Caco-2 (cell line): ENCODE measurements at places on chromosomes 7 and 10. TPM values are rescaled to one million over a fixed set of nuclear protein-coding genes. Genes with fewer than 3 reads are reported as not detected.

DNA sequence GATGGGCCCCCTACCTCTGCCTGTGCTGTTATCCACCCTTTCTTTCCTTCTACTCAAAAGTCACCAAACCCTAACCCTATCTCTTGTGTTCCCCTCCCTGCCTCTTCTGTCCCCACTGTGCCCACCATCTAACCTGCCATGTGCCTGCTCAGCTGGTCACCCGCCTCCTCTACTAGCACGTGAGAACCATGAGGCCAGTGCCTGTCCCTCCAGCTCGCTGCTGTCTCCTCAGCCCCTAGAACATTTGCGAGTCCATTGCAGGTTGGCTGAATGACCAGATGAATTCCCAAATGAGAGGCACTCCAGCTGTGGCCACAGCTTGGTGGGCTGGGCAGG is 129.0 kb downstream of the ARHGAP22 start:
- DNase-seq, result no peak

DNA sequence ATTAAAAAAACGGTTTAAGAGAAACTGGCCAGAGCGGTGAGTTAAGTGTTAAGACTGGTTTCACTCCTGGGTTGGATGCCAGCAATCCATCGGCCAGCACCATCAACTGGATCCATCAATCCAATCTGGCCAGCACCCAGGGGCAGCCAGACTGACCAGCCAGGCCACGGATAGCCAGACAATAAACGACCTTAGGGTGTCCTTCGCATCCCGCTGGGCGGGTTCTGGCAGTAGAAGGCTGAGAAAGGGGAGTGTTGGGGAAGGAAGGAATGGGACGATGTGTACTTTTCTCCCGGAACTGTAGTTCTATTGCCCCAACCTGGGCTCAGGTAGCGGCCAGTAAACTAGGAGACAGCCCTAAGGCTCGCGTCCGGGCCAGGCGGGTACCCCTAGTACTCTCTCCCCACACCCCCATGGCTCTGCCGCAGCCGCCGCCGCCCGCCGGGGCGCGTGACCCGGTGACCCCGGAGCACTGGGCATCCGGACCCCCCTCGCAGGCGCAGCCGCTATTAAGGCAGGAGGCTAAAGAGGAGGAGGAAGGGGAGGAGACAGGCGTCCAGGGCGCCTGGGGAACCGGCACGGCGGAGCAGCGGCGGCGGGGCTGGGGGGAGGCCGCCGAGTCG is at the start of gene CASD1:
Gene CASD1, plus strand, starts transcription at position 546 of the 623 bp plus-strand sequence. CDS start 276 bp downstream, outside the sequence.
- no peak for DNase-seq

DNA sequence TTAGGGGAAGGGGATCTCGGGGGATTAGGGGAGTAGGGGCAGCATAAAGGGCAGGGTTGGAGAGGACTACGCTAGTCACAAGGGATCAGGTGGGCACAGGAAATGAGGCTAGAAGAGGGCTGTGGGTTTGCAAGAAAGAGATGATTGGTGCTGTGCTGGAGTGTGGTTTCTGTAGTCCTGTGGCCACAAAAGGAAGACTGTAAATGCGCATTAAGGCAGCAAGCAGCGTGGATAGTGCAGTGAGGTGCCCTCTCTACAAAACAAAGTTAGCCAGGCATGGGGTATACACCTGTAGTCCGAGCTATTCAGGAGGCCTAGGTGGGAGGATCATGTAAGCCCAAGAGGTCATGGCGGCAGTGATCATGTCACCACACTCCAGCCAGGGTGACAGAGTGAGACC is 212.1 kb downstream of the MLLT10 start:
- DNase-seq, result no peak

DNA sequence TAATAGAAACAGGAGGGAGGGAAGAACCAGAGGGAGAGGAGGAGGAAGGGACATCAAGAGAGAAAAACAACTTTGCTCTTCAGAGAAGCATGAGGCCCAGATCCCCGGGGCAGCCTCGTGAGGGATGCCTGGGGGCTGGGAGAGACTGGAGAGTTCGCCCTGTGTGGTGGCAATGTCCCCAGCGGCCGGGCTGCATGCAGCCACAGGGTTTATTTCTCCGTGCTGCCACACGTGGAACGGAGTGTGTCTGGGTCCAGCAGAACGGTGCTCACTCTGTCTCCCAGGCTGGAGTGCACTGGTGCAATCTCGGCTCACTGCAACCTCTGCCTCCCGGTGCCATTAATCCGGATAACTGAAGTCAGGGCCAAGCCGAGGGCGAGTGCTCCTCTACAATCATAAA is 257.7 kb downstream of the ACTR3B start:
- DNase-seq, result no peak

The OR2A1 gene
- total RNA-seq, result not detected in 2 replicates

DNA sequence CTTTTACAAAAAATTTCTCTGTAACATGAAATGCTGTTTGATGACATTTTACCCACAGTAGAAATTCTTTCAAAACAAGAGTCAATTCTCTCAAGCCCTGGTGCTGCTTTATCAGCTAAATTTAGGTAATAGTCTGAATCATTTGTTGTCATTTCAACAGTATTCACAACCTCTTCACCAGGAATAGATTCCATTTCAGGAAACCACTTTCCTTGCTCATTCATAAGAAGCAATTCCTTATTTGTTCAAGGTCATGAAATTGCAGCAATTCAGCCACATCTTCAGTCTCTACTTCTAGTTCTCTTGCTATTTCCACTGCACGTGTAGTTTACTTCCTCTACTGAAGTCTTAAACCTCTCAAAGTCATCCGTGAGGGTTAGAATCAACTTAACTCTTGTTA is 14.1 kb downstream of the STAG3 start:
- no peak for DNase-seq

GRCh38 chr10:43292755-43293676 is 26.2 kb upstream of the RASGEF1A start:
- DNase-seq, result peak; percentile 77

DNA sequence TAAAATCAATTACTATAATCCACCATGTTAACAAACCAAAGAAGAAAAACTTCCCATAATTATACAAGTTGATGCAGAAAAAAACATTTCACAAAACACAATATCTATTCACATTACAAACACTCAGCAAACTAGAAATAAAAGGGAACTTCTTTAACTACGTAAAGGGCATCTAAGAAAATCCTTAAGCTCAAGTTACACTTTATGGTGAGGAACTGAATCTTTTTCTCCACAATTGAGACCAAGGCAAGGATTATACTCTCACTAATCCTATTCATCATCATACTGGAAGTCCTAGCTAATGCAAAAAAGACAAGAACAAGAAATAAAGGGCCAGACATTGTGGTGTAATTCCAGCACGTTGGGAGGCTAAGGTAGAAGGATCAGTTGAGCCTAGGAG is 159.9 kb downstream of the ZNF365 start:
- DNase-seq, result no peak

GRCh38 chr7:37494926-37495325 is 46.3 kb upstream of the ELMO1 start:
- no peak for DNase-seq

The OPN1SW gene
- total RNA-seq, result not detected in 2 replicates

DNA sequence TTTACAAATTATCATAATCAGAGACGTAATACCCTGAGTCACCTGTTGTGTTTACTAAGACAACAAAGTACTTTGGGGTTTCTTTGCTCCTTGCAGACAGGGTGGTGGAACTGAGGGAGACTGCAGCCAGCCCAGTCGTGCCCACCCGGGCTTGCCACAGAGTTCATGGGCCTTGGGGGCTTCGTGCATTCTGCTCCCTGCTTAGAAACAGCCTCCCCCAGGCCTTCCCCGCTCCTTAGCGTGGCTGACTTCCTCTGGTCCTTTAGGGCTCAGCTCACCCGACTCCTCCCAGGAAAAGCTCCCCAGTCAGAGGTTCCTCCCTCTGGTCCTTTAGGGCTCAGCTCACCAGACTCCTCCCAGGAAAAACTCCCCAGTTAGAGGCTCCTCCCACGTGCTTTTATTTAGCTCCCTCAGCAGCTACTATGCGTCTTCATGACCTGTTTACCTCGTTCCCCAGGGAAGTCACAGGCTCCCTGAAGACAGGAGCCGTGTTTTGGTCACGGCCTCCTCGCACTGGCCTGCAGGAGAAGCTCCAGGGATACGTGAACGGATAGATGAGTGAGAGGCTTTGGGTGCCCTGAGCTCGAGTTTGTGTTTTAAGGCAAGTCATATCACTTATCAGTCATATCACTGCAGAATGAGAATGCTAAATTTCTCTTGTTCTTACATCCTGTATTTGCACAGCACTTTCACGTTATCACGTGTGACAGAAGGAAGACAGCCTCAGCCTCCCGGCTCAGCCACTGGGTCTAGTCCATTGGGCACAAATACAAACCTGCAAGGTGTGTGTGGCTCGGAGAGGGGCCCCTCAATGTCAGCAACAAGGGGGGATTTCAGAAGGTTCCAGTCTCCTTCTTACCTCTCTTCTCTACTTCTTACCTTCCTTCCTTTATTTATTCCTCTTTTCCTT is 52.7 kb upstream of the VIPR2 start:
- DNase-seq, result no peak

GRCh38 chr7:76352193-76352592 is 6.6 kb downstream of the YWHAG start:
- no peak for DNase-seq

GRCh38 chr7:8423057-8423456 is 10.4 kb upstream of the NXPH1 start:
- no peak for DNase-seq

DNA sequence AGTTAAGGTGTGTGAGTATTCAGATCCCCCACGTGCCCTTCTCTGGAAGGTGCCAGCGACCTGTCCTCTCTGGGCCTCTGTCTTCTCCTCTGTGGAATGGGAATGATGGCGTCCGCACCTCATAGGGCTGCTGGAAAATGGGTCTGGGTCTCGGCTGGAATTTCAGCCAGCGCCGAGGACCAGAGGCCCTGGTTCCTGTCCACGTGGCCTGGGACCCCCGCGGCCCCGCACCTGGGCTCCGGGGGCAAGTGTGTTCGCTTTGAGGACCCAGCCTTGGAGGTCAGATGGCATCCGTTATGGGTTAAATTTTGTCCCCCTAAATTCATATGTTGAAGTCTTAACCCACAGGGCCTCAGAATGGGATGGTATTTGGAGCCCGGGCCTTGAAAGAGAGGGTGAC is 32.6 kb upstream of the PSMG3 start:
- DNase-seq, result no peak

The OR6V1 gene
- total RNA-seq, result not detected in 2 replicates

The GDF2 gene
- not detected in 2 replicates for total RNA-seq

- DNase-seq, result no peak
These were observed 17.7 kb downstream of the SEPTIN7 start for GRCh38 chr7:35818513-35818912.

DNA sequence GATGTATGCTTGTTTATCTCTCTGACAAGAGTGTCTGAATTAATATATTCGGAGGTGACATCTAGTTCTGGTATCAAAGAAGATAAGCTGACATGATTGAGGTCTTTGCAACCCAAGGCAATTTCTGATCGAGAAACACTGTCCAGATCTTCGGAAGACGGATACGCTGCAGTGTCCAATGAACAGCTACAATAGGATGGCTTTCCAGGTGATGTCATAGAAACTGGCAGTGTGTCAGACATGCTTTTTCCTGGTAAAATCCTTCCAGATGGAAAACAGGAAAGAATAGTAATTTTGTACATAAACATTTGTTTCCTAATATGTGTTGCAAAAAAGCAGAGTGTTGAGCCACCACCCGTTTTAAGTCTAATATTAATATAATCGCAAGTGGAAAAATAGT is 33.4 kb downstream of the VWDE start:
- no peak for DNase-seq

DNA sequence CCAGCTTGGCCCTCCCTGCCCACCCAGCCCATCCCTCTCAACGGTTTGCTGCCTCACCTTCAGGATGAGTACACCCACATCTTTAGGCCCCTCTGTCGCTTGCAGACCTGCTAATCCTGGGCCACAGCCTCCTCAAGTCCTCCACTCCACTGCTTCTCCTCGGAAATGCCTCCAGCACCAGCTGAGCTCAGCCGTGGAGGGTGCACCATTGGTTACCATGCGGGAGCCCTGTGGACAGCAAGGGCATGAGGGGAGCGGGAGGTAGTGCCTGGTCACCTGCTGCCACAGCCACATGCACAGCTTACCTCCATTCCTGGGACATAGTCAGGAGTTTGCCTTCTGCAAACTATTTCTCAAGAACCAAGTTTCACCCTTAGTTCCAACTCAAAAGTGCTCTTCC is 286.3 kb upstream of the ZMIZ1 start:
- no peak for DNase-seq

GRCh38 chr7:1331561-1332467 is 99.1 kb downstream of the UNCX start:
- no peak for DNase-seq

The UPK3B gene
- 5.3 and 9.1 TPM in 2 replicates for total RNA-seq

GRCh38 chr10:68606918-68607317 is 46.8 kb downstream of the TET1 start:
- no peak for DNase-seq

DNA sequence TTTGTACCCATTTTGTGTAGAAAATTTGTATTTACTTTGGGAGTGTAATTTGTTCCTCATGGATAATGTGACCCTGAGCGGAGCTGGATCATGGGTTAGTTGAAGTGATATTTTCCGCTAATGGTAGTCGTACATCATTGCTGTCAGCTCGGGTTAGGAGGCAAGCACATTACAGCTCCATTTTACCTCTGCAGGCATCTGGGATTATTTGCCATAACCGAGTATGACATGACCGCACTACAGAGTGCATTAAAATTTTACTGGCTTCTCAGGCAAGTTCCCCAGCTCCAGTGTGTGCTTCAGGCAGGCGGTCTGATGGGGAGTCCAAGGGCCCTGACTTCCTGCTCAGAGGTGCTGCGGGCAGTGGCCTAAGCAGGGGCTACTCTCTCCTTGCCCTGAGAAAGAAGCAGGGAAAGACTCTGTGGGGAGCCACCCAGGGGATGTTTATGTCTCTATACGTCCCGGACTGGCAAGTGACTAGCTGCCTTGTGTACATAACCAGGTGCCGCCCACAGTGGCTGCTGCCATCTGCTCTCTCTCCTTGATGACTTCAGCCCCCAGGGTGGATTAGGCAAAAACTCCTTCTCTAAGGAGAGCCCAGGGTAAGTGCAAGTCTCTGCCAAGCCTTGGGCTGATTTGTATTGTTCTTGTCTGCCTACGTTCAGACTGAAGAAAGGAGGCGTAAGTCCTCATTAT is 685.3 kb upstream of the GALNT17 start:
- no peak for DNase-seq

DNA sequence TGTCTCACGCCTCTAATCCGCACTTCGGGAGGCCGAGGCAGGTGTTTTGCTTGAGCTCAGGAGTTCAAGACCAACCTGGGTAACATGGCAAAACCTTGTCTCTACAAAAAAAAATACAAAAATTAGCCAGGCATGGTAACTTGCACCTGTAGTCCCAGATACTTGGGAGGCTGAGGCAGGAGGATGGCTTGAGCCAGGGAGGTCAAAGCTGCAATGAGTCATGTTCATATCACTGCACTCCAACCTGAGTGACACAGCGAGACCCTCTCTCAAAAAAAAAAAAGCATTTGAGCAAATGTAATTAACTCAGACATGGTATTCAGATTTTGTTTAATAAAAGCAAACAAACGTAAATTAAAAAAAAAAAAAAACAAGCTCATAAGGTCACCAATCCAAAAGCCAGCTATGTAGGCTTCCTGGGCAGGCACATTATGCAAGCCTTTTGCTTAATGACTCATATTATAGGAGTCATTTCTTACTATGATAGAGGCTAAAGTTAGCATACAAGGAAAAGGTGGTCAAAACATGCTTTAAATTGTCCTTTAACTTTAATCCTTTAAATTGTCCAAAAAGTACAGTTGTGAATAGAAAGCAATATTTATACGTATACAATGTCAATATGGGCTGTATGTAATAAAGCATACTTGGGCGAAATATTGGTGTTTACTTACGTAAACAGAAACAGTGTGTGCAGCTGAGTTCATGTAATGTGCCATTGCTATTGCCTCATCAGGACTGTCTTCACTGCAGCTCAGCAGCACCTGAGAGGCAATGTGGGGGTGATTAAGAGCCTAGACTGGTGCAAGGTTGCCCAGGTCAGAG is 13.0 kb downstream of the AKR1D1 start:
- no peak for DNase-seq

GRCh38 chr7:127946847-127947246 is 84.4 kb downstream of the LRRC4 start:
- DNase-seq, result no peak

The MYL10 gene
- total RNA-seq, result not detected in 2 replicates
